ENCODE measurements at places on chromosomes 1 and 21.

DNA sequence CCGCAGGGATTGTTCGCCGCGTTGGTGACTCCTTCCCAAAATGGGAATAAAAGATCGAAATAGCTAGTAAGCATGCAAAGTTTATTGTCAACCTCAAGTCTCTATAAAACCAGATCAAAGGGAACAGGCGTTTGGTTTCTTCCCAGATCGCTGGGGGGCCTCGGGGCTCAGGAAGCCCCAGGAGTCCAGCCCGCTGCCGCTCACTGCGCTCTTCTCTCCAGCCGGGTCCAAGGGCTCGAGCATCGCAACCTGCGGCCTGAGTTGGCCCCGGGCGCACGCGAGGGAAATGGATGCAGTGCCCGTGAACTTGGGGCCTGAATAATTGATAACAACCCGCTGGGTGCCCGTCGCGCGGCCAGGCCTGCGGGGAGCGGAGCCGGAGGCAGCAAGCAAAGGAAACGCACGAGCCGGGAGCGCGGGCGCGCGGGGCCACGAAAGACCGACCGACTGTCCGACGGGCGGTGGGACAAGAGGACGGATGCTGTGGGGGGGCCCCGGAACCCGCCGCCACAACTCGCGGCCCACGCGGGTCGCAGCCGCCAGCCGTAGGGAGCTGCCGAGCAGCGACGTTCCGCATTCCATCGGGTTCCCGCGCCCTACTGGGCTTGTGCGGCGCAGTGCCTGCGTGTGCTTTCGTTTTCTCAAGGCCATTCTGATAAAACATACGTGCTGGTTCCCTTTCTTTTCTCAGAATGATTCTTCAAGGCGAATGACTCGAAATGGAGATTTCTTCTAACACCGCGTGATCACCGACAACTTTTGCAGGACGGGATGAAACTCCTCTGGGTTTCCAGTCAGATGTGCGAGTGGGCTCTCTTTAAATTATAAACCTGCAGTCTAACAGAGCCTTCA is 14.0 kb upstream of the ALX3 start:
- DNase-seq, result peak; percentile 49

DNA sequence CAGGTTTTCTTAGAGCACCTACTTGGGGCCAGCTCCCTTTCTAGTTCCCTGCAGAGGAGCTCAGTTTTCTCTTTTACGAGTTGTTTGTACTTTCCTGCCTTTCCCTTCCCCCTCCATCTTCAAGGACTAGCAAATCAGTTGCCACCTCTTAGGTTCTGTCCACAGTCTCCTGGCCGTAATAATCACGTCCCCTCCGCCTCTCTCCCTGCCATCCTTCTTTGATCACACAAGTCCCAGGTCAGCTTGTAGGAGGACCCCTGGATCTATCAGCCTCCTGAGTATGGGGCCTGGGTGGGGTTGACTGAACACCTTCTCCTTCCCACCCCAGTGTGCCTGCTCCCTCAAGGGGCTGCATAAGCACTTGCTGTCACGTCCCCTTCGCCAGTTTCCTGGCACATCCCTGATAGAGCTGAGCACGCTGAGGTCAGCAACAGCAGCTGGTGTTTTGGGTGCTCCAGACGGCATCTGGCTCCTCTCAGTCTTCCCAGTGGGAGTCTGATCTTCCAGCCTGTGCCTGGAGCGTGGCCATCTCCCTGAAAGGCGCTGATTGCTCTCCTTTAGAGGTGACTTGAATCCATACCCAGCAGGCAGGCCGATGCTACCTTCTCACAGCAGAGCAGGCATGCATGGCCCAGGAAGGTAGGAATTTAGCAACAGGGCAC is 216.1 kb upstream of the TMEM51 start:
- no peak for DNase-seq

DNA sequence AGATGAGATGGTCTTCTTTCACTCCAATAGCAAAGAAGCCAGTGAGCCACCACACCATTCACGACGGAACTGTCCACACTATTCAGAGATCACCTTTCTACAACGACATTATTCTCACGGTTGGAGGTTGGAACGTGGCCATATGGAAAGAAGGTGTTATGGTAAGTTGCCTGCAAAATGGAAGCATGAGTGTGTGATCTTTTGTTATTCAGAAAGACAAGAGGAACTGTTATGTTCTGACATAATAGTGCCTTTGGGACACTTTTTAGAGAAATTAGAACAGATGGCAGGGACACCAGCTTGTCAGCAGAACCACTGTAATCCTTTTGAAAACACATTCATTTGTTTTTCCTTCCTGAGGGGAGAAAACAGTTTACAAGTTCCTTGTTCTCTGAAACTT is 75.8 kb upstream of the MCOLN3 start:
- DNase-seq, result no peak

DNA sequence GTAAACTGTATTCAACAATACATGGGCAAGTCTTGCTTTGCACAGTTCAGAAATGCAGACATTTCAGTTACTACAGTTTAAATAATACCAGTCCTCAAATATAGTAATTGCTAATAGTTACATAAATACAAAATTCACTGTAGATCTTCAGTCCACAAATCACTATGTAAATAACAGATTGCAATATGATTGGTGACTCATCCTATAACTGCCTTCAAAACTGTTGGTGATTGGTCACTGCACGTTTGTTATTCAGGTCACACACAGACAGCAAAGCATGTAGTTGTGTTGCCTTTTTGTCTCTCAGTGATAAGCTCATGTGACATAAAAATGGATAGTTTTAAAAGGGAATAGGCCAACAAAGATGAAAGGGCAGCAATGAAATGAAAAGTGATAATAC is 186.5 kb upstream of the CTTNBP2NL start:
- DNase-seq, result no peak

DNA sequence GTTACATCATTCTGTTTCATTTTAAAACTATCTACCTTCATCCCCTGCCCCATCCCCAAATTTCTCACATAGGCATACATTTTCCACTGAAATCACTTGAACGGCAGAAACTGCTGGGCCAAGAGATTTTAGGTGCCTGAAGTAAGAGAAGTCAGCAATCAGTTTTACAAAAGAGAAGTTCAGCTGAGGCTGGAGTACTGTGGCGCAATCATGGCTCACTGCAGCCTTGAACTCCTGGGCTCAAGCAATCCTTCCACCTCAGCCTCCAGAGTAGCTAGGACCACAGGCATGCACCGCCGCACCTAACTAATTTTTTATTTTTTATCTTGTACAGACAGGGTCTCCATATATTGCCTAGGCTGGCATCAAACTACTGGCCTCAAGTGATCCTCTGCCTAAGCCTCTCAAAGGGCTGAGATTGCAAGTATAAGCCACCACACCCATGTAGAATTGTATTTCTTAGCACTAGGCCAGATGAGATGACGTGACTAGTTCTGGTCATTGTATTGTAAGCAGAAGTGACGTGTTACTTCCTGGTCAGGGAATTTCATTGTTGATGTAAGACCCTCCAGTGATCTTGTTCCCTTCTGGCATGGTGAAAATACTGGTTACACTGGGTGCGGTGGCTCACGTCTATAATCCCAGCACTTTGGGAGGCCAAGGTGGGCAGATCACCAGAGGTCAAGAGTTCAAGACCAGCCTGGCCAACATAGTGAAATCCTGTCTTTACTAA is 7.1 kb downstream of the BECN2 start:
- DNase-seq, result no peak
